ENCODE measurements at places on chromosomes 2 and 18. TPM values are rescaled to one million over a fixed set of nuclear protein-coding genes. Genes with fewer than 3 reads are reported as not detected.

ZNF24 gene
- 32.3 TPM for total RNA-seq

- no peak for DNase-seq
These were observed 88.0 kb downstream of the ZFP36L2 start for GRCh38 chr2:43138441-43138840.

- no peak for DNase-seq
These were observed 154.9 kb downstream of the CSRNP3 start for GRCh38 chr2:165624470-165624800.

DNA sequence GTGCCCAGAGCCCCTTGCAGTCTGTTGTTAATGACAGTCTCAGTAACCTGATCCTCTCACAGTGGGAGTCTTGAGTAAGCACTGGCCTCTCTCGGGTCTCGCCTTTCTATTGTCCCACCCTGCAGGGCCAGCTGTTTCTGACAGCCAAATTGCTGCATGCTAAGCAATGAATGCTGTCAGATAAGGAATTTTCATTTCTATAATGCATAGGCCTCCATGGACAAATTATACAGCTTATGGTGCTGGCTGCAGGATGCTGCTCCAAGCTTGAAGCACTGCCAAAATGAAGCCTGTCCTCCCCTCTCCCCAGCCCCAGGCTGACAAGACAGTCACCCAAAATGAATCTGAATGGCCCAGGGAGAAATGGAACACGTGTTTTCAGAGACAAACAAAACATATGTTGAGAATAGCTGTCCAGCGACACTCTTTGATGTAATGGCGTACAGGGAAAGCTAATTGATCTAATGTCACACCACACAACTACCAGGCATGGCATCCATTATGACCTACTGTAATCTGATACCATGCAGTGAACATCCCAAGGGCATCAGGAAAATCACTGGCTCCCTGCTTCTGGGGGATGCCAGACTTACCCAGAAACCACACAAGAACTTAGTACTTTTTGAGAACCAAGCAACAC lies 36.8 kb downstream of the ACVR1 start:
- no peak for DNase-seq

GRCh38 chr18:38961880-38962279 lies 1396.3 kb upstream of the CELF4 start:
- no peak for DNase-seq

CHRNA1 gene
- 0.71 TPM for total RNA-seq

GRCh38 chr18:44899832-44900231 lies 219.1 kb downstream of the SETBP1 start:
- no peak for DNase-seq

GRCh38 chr2:237615631-237616249 lies 11.6 kb upstream of the LRRFIP1 start:
- no peak for DNase-seq

DNA sequence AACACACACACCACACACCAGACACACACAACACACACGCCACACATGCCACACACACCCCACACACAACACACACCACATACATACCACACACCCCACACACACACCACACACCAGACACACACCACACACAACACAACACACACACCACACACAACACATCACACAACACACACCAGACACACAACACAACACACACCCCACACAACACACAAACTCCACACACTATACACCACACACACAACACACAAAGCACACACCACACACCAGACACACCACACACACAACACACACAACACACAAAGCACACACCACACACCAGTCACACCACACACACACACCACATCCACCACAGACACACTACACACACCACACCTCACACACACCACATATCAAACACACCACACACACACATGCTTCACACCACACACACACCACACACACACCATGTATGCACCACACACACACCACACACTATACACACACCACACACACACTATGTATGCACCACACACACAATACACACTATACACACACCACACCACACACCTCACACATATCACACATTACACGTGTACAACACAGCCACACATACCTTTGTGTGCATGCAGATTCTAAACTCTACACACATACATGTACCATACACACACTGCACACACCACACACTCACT lies 72.2 kb downstream of the TMEM18 start:
- no peak for DNase-seq

CEBPZ gene
- 20.7 TPM for total RNA-seq

DNA sequence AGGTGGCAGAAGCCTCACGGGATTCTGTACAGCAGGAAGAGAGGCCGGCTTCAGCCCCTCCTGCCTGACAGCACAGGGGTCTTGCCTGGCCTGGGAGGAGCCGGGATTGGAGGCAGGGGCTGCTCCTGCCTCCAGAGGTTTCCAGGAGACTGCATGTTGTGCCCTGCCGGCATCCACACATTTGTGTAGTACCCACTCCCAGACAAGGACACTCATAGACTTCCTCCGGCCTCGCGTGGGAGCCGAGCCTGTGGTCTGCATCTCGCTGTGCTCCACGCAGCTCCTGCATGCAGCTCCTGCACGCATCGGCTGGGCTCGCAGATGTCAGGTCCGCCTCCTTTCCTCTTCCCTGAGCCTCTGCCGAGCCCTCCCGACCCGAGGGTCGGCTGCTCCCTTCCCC lies 34.7 kb downstream of the TPO start:
- DNase-seq, result no peak

DNA sequence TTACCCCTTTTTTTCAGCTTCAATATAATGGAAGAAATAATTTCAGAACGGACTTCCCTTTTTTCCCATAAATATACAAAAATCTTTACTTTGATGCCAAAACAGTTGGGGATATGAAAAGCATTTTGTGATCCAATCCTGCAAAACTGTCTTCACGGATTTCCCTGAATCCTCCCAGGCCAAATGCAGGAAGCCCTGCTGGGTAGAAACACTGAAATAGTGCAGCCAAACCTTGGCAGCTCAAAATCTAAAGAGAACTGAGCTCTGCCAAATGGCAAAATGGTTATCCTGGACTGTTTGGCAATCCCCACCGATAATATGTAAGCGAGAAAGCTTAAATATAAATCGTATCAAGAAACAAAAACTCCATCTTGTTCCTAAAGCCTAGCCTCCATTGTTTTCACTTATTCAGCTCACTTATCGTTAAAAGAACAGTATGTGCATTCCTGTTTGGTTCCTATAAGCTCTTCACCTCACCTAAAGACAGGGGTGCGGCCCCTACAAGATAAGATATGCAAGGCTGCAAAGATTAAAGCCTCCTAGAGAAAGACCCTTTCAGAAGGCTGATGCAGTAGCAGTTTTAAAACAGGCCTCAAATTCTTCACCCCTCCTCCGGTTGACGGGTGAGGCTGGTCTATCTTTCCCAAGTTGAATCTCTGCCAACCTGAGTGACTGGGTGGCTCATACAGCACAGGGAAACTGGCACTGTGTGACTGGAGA lies 48.6 kb downstream of the LAMA1 start:
- DNase-seq, result no peak

- no peak for DNase-seq
These were observed 221.0 kb downstream of the LTBP1 start for GRCh38 chr2:33167622-33168245.

SERPINB3 gene
- total RNA-seq, result 0.16 TPM

- no peak for DNase-seq
These were observed 285.5 kb downstream of the MREG start for GRCh38 chr2:215727507-215728503.

DNA sequence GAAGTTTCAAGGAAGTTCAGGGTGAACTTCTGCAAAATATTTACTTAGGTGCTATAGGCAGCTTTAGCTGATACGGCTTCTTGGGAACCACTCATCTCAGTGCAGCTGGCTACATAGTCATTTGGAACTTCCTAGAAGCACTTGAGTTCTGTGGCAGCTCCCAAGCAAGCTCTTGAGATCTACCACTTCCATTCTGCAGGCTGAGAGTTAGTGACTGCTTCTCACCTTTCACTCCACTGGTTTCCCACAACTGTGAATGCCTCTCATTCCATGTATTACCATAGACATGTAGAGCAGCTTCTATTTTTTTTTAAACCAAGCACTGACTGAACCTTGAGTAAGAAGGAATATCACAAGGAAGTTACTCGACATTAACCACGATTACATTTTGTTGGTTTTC lies 994.1 kb upstream of the ACVR2A start:
- DNase-seq, result no peak
